ENCODE measurements at places on chromosomes 2 and 18.
A peak's percentile ranks its signal among the peaks of the same experiment; 100 is the strongest.

DNA sequence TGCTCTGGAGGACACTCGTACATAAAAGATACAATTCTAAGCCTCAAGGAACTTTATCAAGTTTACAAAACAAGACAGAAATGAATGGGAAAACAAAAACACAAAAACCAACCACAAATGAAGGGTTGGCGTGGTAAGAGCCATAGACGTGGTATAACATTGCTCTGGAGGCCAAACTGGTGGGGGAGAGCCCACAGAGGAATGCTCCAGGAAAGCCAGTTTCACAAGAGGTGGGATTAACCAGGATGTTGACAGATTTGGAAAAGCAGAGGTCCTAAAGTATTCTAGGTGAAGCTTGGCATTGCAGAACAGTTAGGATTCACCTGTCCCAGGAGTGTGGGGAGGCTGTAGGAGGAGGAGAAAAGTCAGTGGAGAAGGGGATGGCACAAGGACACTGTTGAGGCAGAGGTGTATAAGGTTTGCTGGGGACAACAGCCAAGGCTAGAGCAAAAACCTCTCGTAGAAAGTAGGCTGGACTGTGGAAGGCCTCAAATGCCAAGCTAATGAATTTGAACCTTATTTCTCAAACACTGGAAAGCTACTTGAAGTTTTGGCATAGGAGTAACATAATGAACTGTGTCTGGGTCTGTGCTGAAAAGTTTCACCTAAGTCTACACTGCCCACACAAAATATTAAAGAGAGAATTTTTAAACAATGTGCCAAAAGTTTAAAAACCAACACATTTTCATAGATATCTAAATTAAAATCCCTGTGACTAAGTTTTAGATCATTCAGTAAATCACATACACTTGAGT is 135.1 kb downstream of the THADA start:
- no peak for DNase-seq

- no peak for DNase-seq
Observed at GRCh38 chr18:395456-396250, 104.8 kb downstream of the COLEC12 start.

DNA sequence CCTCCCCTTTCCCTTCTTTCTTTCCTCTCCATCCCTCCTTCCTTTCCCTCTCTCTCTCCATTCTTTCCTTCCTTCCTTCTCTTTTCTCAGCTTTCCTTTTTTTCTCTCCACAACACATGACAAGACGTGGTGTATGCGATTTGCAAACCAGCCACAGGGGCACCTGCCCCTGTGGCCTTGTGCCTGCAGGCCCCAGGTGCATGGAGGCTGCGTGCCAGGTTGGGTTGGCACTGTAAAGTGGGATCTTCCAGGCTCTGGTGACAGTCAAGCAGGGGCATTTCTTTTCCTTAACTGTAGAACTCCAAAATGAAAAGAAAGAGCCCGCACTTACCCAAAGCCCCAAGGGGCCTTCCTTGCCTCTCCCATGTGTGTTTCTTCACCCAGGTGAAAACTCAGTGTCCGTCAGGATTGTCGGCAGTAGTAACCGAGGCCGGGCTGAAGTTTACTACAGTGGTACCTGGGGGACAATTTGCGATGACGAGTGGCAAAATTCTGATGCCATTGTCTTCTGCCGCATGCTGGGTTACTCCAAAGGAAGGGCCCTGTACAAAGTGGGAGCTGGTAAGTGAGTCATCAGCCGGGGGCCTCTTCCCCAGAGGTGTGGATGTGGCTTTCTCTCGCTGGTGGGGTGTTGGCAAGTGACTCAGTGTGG is 50.9 kb downstream of the MARCO start:
- DNase-seq: no peak

- no peak for DNase-seq
Observed at GRCh38 chr2:22491442-22491841, 893.5 kb upstream of the KLHL29 start.

GRCh38 chr2:20365249-20365817 is 14.7 kb upstream of the PUM2 start:
- no peak for DNase-seq

- DNase-seq: peak; percentile 32
Observed at GRCh38 chr2:20620696-20621365, 30.1 kb downstream of the HS1BP3 start.

DNA sequence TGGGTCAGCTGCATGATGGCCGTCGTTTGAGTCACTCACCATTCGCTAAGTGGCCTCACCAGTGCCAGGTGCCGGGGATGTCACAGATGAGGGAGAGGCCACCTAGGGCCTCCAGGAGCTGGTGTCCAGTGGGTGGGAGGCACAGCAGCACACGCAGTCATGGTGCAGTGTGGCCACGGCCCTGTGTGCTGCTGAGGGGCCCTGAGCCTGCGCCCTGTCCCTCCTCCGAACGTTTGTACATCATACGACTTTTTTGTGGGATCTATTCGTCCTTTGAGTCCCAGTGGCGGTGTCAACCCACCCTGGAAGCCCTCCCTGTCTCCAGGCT is 30.1 kb upstream of the ODC1 start:
- DNase-seq: no peak

DNA sequence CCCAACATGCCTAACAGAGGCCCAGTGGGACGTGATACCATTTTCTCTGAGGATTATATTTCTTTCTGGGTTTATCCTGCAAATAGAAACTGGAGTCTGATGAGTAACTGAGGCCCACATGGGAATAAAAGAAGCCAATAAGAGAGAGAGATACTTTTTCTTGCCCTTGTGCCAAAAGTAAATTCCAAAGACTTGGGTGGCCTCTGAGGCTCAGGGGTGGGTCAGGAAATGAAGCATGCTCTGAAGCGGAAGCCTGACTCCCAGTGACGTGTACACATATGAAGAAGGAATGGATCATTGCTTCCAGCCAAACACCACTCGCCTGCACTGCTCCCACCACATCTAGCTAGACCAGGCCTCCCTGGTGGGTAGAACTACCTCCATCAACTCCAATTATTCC is 273.6 kb upstream of the NCKAP5 start:
- DNase-seq: no peak

DNA sequence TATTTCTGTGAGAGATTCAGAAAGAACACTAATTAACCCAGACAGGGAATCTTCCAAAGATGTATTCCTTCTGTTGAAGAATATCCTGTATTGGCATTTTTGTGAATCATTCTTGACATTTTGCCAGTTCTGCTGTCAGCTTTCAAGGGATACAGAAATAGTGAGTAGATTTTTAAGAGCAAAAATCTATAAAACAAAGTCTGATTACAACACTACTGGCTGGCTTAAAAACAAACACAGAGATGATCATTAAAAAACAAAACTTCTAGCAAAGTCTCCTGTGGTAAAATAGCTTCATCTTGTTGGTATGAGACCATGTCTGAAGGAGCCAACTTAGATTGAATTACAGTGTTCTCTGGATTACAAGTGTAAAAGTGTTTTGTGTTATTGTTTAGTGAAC is 866.3 kb upstream of the KLHL29 start:
- no peak for DNase-seq

DNA sequence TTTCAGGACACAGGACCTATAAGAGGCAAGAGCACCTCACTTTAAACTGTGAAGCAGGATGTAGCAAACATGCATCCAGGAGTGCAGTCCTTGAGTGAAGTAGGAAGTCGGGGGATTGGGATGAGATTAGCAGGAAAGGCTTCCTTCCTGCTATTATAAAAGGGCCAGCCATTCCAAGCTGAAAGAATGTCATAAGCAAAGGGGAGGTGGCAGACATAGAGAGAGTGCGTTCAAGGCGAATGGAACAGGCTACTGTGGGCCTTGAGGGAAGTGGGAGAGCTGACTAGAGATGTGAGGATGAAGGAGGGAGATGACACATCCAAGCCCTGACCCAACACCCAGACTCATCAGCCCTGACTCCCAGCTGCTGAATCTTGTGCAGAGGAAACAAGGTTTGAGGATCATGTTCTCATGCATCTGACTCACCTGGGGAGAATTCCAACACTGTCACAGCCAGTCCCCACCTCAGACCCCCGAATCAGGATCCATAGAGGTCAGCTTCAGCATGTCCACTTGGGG is 63.9 kb downstream of the GYPC start:
- DNase-seq: no peak

GRCh38 chr2:144572977-144573376 is 53.1 kb upstream of the ZEB2 start:
- DNase-seq: no peak

- DNase-seq: no peak
Observed at GRCh38 chr2:140504601-140505000, 1626.2 kb downstream of the LRP1B start.

DNA sequence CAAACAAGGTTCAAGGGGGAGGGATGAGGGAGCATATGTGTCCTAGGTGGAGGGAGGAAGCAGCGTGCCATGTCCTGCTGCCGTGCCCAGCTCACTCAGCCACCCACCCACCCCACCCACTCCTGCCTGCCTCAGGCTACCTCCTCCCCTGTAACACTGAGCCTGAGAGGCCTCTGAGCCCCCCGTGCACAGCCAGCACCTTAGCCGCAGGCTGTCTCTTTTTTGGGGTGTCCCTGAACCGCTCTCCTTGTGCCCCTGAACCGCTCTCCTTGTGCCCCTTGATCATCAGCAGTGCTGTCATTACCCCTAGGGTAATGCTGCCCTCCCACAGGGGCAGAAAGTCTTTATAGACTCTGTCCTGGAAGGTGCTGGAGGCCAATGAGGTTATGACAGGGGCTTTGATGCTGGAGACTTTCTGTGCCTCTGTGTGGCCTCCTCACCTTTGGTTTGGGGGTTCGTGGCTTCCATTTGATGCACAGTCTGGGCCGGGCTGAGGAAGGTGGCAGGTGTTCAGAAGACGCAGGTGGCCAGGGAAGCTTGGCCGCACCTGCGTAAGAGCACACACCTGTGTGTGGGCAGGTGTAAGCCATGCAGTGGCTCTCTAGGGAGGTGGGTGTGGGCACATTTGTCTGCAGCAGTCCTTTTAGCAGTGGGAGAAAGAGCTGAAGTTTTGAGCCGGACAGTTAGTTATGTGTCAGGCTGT is 140.0 kb downstream of the SEPTIN10 start:
- DNase-seq: peak; percentile 29

DNA sequence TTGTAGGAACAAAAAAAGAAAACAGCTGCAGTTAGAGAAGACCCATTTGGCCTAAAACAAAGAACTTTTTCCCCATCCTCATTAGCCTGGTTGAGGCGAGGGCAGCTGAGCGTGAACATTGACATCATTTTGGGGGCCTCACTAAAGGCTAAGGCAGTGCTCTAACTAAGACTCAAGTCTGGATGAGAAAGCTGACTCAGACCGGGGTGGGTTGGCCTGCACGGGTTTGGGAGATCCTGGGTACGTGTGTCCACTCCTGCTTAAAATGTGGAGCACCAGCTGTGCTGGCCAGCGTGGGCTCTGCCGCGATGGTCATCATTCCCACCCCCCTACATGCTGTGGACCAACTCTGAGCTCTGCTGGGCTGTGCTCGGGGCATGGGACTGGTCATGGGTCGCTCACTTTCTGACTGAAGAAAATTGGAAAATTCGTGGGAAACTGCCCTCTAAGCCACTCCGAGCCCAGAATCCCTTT is 86.0 kb upstream of the TMEM247 start:
- no peak for DNase-seq

DNA sequence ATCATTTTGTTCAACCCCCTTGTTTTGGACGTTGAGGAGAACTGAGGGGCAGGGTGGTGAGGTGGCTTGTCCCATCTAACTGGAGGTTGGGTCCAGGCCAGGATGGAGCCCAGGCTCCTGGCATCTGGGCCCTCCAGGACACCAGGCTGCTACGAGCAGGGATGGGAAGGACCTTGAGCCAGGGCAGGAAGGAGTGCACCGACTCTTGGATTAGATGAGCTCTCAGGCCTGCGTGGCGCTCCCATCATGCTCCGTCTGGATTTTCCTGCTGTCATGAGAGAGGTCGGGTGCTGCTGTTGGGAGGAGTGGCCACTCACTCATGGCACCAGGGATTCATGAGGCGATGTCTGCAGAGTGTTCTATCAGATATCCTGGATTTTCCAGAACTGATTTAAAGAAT is 18.3 kb upstream of the ALLC start:
- DNase-seq: no peak

GRCh38 chr2:213259266-213259665 is 25.0 kb upstream of the SPAG16 start:
- DNase-seq: no peak

DNA sequence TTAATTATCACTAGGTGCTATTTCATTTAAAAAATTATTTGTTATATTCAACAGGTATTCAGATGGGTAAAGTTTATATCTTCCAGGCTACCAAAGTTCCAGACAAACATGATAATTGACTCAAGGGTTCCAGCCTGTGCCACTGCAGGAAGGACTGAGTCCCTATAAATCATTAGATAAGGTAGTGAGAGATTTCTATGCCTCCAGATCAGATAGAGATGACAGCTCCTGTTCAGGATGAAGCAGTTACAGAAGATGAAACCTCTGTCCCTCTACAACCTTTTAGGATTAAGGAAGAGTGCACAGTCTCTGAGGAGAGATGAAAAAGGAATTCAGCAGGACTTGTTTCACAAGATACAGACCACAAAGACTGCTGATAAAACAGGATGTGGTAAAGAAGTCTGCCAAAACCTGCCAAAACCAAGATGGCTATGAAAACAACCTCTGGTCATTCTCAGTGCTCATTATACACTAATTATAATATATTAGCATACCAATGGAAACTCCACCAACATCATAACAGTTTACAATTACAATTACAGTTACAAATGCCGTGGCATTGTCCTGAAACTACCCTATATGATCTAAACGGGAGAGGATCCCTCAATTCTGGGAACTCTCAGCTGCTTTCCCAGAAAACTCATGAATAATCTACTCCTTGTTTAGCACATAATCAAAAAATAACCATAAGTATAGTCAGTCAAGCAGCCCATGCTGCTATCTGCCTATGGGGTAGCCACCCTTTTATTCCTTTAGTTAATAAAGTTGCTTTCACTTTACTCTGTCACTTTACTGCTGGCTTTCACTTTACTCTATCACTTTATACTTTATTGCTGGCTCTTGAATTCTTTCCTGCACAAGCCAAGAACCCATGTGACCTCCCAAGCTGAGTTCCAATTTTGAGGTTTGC is 288.5 kb downstream of the PDE11A start:
- DNase-seq: no peak

GRCh38 chr2:11100976-11101375 is 54.3 kb upstream of the SLC66A3 start:
- DNase-seq: no peak

- no peak for DNase-seq
Observed at GRCh38 chr18:32802591-32803451, 30.0 kb upstream of the KLHL14 start.

- DNase-seq: no peak
Observed at GRCh38 chr2:184532551-184532950, 65.8 kb upstream of the ZNF804A start.

All from Right ventricle myocardium superior (tissue), 1 donor.